ENCODE measurements at places on chromosomes 4 and X.
A peak's percentile ranks its signal among the peaks of the same experiment; 100 is the strongest.

DNA sequence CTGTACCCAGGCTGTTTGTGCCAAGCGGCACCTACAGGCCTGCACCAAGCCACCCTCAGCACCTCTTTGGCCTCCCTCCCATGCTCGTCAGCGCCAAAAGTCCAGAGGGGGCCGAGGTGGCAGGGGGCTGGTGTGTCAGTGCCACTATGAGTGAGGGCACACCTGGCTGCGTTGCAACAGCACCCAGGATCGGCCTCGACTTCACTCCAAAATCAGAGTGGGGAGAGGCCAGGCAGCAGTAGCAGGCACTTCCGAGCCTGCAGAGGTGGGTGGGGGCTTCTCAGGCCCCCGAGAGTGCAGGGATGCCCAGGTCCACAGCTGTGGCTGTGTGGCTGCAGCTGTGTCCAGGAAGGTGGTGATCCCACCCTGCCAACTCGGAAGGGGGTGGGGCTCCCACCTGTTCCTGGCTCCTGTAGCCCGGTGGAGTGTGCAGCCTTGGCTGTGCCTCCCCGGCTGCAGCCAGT, 58.5 kb downstream of the PPA2 start:
- DNase-seq = no peak

DNA sequence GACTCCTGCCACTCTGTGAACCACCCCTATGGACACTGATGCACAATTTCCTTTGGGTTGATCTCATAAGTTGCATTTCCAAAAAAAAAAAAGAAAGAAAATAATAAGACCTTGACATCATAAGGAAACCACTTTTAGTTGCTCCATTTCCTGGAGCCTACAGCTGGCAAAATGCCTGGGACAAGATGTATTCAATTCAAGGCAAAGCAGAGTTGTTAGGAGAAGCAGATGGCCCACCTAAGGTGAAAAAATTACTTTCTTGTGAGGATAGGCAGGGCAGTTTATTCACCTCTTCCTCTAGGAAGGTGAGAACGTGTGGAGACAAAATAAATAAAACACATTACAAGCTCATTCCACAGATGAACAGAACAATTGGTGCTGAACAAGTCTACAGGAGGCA, 14.1 kb upstream of the SCRG1 start:
- no peak for DNase-seq

DNA sequence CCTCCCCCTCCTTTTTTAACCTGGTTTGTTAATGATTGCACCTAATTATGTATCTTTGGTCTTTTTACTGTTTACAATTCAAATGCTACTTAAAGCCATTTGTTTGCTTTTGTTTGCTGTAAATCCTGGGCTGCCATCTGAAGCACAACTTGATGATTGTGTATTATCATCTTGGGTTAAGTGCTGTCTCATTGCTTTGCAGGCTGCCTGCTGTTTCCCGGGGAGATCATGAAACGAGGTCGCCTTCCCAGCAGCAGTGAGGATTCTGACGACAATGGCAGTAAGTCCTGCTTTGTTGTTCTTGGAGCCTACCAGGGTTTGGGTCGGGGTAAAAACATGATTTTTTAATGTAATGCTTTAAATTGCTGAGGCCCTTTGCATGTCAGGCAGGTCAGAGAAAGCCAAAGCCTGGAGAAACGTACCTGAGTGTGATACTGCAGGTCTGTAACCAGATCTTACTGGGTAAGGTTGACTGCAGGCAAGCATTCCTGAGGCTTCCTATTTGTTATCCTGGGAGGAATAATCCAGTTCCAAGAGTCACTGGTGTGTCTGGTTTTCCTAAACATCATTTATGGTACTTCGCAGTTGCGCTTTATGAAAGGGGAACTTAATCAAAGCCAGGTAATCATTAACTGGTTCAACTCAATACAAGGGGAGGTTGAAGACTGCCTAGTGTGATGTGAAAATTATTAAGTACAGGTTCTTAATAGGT, 22.2 kb downstream of the JADE1 start:
- DNase-seq = no peak

DNA sequence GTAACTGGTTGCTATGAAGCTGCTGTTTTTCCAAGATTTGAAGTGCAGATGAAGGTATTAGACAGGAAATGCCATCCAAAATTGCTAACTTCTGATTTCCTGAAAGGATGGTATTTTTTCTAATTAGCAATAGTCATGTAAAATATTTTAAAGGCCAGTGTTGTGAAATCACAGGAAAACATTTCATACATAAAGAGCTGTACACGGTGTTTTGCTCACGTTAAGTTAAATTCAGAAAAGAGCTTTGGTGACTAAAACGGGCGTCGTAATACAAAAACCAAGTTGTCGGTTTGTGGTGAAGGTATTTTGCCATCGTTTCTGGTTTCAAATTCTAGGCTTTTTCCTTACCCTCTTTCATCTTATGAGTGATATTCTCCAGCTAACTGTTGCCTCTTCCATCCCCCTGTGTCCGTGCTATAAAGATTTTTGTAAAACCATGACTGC, 39.8 kb downstream of the AFF1 start:
- no peak for DNase-seq

DNA sequence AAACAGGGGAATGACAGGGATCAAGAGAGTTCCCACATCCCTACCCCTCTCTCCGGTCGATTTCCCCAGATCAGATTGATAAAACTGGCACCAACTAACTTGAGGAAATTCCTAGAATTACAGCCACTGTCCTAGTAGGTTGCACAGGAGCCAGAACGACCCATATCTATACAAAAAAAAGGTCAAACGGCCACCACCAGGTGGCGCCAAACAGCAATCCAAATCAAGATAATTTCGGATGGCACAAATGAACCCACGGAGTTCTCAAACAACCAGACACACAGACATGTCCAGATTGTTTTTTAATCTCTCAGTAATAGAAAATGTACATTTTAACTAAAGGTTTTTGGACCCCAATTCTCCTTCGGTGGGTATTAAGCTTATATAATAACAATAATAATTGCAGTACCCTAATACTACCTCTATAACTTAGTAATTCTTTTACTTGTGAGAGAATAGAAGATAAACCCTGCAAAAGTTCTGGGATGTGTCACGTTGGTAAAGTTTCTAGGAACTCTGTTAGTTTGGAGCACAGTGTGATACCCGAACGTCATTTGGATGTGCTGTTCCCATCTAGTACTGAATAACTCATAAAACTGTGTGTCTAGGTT, 212.6 kb downstream of the SPOCK3 start:
- DNase-seq = peak; percentile 25

DNA sequence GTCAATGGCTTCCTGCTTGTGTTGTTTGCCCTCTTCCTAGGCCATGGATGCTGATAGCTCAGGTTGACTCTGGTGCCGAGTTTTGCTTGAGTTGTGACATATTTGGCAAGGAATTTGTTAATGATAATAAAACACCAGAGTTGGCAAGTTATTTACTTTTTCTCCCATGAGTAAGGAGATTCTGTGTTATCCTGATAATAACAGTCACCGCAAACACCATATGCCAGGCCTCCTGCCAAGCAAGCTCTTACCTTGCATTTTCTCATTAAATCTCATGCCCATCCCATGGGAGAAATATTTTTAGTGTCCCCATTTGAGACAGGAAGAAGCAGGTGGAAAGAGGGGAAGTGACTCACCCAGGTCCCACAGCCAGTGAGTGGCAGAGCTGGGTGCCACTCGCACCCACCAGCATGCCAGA, 67.4 kb upstream of the CLCN4 start:
- DNase-seq = no peak

- DNase-seq = no peak
Measured at GRCh38 chr4:185435466-185435865, 9.7 kb upstream of the UFSP2 start.

DNA sequence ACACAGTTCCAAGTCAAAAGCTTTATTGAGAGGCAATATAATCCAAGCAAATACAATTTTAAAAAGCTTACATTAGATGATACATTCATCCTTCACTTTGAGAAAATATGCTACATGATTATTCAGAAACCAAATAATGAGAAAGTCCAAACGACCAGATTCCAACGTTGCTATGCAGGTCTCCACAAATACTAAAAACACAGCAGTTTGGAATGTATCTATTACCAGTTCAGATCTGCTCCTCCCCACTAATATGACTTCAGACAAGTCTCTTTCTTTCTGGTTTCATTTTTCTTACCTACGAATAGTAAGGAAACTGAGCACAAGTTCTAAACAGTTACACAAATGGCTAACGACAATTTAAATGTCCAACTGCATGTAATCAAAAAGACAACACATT, 9.5 kb downstream of the NAF1 start:
- peak; percentile 36 for DNase-seq

DNA sequence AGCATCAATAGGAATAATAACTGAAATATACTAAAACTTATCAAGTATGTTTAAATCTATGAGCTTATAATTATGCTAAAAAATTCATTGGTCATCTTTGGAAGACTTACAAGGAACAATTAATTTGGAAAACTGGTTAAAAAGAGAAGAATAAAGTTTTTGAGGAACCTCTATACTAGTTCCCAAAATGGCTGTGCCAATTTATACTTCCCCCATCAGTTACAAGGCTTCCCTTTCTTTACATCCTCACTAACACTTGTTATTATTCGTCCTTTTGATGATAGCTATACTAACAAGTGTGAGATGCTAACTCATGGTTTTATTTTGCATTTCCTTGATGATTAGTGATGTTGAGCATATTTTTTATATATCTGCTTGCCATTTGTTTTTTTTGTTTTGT, 17.1 kb downstream of the OGT start:
- no peak for DNase-seq

DNA sequence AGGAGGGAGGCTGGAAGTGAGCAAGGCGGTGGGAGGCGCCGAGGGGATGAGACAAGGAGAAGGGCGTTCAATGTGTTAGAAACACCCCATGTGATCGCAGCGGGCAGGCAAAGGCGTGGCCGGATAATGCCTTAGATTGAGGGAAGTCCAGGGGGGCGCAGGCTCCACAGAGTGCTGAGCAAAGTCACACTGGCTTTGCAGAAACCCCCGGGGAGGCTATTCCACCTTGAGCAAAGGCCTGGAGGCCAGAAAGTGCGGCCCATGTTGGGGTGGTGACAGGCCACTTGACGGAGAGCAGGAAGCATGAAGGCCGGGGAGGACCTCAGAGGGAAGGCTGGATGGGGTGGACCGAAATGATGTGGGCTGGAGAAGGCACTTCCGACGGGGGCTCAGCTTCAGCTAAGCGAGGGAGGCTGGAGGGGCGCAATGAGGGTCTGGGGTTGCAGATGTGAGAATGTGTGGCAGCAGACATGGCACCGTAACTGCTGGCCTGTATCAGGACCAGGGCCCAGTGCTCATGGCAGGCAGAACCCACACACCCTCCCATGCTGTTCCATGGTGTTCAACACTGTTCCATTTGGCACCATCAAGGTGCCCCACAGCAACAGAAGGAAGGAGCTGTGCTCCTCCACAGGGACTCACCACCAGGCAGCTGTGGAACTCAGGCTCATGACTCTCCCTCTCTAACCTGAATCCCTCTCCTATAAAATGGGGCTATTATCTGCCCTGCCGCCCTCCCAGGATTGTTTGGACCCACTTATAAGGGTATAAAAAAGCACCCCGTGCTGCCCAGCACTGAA, 50.3 kb downstream of the HMX1 start:
- DNase-seq = no peak

DNA sequence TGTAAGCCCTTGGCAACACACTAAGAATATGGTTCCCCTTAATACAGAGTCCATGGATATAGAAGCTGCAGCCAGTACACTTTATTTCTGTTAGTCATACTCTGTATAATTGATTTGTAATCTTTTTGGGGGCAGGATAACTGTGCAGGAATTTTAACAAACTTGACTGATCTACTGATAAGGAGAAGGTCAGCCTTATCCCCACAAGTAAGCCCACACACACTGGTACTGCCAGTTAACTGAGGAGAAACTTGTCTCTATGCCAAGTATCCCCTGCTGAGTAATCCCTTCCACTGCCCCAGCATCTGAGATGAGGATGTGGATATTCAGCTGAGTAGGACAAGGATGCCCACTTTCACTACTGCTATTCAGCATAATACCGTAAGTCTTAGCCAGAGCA, 154.9 kb upstream of the CXXC4 start:
- no peak for DNase-seq

DNA sequence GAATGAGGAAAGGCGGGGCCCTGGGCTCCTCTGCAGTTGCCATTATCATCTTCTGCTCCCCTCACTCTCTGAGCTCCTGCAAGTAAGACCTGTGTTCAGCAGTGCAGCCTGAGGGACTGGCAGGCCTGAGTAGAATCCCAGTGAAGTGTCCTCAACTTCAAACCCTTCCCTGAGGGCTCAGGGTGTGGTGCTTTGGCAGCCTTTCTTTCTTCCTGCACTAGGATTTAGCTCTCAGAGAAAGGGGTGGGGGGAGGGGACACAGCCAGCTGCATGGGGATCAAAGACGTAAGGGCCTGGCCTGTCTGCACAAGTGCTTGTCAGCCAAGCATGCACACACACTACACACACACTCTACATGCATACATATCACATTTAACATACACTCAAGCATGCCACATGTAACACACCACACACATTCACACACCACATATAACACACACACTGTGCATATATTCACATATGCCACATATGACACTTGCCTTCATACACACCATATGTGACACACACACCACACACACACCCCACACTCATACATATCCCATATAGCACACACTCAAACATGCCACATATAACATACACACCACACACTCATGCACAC, 223.4 kb upstream of the RPL34 start:
- peak; percentile 6 for DNase-seq

DNA sequence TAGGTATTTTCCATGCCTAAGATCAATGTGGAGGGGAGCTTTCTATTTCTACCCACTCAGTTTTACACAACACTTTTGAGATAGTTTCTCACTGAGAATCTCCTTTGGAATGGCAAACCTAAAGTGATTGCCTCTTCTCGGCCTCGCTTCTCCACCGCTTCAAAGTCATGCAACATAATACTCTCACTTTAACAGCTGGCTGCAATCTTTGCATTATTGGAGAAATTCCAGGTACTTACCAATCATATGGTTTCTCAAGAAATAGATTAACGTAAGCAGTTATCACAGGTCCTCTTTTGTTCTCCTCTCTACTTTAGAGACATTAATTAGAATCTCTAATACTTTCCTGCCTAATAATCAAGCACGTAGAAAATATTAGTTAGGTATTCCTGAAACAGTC, 3.7 kb upstream of the IL13RA2 start:
- DNase-seq = no peak

Measured in RWPE1 (cell line).